Activated T-helper 1 cell treated with anti-CD3 and anti-CD28 coated beads, Interleukin-2, amount 50 U/mL, for 16 hours (primary cell): ENCODE measurements at places on chromosomes 3 and 15.

- DNase-seq, result no peak
Observed at GRCh38 chr15:27328186-27328585, 357.2 kb downstream of the GABRG3 start.

- DNase-seq, result no peak
Observed at GRCh38 chr3:77179762-77180161, 139.9 kb downstream of the ROBO2 start.

DNA sequence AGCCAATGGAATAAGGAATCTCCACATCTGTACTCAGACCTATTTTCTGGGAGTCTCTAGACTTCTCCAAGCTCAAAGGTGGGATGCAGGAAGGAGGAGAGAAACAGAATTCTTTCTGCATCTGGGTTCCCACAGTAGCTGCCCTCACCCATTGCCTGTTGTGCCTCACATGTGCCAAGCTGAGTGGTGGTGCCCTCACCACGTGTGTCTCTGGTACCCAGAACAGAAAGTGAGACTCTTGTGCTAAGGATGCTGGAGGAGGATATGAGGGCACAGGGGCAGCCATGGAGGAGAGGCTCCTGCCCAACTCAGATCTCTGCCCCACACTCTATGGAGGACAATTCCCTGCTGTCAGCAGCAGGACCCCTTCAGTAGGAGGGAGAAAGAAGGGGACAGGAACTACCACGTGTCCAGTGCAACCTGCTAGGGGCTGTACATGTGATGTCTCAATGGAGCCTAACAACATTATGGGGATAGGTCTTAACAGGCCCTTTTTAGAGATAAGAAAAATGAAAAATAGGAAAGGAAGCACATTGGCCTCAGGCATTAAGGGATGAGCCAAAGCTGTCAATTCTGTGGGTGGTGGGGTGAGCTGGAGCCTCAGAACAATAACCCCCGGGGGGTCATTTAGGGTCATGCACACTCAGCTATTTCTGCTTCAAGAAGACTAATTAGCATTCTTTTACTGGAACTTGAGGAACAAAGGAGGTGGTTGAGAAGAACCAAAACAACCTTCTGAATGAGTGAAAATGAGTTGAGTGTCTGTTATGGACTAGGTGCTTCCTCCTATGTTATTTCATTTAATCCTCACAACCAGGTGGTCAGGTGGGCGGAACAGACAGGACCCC is 16.3 kb upstream of the NOX5 start:
- DNase-seq, result no peak

GRCh38 chr15:80530737-80531365 is 126.7 kb downstream of the ARNT2 start:
- no peak for DNase-seq

GRCh38 chr15:99981191-99981647 is 248.0 kb upstream of the LYSMD4 start:
- no peak for DNase-seq

- DNase-seq, result no peak
Observed at GRCh38 chr3:44965165-44965564, 10.8 kb downstream of the ZDHHC3 start.

DNA sequence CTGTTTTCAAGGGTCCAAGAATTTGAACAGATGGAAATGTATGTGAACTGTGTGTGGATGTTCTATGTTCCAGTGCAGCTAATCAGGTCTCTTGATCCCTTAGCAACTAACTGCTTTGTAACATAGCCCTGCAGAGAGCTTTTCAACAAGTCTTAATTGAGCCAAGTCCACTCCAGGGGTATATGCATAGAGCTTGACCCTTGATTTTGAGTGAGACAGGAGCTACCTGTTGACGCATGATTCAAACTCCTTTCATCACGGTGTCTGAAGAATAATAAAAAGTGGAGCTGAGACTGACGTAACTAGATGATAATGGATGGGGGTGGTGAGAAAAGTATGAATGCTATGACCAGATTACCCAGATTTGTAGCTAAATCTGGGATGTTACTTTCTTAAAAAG is 93.3 kb upstream of the CCDC54 start:
- DNase-seq, result no peak

DNA sequence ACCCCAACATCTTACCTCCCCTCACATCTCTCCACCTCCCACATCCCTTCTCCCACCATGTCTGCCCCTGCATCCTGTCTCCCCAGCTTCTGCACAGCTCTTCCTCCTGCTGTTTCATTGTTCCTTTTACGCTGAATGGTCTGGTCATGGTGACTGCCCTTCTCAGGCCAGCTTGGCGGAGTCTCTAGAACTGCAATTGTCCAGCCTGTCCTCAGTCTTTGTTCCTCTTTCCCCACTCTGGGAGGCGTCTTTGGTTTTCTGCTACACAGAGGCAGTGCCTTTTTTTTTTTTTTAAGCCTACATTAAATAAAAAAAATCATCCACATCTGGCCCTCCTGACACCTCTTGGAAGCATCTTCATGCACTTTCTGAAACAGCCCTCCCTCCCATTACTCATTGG is 49.1 kb upstream of the SEC22A start:
- no peak for DNase-seq

- DNase-seq, result no peak
Observed at GRCh38 chr15:54064365-54064764, 86.1 kb downstream of the UNC13C start.

DNA sequence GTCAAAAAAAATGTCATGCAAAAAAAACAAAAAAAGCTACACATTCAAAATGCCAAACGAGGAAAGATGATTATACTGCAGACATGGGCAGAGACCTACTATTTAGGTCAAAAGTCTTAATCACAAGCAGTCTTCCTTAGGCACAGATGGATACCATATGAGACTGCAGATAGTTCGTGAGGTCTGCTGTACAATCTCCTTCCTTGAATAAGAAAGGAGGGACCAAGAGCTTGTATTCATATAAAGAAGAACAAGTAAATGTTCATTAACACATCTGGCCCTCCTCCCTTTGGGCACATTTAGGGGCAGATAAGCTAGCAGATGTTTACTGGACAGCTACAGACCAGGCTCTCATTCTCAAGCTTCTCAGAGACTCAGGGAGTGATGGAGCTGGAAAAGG is 45.3 kb downstream of the ANXA2 start:
- DNase-seq, result no peak

GRCh38 chr3:122679882-122680474 is 661 bp upstream of the PARP14 start:
- no peak for DNase-seq

DNA sequence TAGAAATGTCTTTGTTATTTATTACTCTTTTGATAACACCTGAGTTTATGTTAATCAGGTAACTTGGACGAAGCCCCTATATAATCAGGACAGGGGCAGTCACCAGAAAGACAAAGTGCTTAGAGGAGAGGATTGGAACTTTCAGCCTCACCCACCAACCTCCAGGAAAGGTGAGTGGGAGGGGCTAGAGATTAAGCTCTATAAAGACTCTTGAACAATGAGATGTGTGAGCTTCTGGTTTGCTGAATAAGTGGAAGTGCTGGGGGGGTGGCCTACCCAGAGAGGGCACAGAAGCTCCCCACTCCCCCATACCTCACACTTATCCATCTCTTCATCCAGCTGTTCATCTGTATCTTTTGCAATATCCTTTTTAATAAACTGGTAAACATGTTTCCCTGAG is 73.9 kb downstream of the TTBK2 start:
- DNase-seq, result no peak

- DNase-seq, result no peak
Observed at GRCh38 chr3:37041546-37042195, 48.4 kb downstream of the MLH1 start.

GRCh38 chr3:137032465-137033120 is 74.8 kb downstream of the IL20RB start:
- DNase-seq, result peak; percentile 48

DNA sequence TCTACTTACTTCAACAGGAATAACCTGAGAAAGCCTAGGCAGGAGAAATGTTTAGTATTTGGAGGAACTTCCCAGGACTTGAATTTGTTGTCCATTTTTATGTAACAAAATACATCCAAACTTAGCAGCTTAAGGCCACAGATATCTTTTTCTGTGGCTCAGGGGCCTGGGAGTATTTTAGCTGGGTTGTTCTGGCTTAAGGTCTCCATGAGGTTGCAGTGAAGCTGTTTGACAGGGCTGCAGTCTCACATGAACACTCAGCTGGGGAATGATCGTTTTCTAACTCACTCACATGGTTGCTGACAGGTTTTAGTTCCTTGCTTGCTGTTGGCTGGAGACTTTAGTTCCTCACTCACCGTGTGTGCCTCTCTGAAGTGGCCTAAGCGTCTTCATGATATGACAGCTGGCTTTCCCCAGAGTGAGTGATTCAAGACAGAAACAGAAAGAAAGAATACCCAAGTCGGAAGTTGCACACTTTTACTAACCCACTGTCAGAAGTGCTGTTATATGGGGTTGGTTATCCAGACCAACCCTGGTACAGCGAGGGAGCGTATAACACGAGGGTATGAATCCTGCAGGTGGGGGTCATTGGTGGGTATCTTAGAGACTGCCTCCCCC is 229.7 kb upstream of the TBL1XR1 start:
- peak; percentile 11 for DNase-seq

DNA sequence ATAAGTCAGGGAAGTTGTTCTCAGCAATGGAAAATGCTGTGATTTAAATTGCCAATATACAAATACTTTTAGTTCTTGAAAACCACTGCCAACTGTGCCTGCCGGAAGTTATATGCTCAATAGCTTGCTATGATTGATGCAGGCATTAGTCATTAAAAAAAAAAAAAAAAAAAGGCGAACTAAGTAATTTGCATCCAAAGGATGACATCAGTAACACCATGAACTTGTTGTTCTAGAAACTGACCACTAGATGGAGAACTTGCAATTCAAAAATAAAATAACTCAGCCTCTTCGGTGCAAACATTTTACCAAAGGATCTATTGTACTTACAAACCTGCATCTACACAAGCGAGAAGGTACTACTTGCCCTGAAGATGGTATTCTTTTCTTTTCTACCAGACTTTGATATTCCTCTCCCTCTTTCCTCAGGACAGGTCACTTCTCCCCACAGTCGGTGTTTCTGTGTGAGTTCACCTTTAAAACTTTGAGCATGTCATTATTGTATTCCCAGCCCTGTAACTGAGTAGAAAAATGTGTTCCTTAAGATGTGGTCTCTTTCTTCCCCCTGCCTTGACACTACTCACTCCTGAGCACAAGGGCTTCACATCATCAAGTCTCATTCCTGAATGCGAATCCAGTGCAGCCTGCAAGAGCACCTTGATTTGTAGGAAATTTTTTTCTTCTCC is 115.0 kb upstream of the VEPH1 start:
- DNase-seq, result no peak

DNA sequence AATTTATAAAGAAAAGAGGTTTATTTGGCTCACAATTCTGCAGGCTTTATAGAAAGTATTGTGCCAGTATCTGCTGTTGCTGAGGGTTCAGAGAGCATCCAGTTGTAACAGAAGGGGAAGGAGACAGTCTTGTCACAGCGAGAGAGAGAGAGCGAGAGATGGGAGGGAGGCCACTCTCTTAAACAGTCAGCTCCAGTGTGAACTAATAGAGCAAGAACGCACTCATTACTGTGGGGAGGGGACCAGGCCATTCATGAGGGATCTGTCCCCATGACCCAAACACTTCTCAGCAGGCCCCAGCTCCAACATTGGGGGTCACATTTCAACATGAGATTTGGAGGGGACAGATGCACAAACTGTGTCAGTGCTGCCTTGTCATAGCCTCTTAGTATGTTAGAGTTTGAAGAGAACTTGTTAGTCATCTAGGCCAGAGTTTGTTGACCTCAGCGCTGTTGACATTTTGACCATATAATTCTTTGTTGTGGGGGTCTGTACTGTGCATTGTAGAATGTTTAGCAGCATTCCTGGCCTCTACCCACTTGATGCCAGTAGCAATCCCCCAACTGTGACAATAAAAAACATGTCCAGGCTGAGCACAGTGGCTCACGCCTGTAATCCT is 15.3 kb downstream of the STARD9 start:
- no peak for DNase-seq

DNA sequence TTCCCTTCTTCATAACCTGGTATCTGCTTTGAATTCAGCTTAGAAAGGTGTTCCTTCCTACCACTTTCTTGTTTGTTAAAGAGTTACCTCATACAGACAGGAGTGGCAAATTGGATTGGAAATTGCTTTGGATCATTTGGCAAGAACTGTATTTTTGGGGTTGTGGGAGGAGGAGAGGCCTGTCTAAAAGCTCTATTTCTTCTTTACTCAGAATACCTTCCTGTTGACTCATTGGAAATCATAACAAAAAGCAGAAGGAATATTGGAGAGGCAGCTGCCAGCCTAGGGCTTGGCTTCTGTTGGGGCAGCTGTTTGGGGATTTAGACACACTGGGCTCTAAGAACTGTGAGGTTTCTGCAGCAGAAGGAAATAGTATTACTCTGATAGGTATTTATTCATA is 14.2 kb downstream of the IQGAP1 start:
- no peak for DNase-seq

DNA sequence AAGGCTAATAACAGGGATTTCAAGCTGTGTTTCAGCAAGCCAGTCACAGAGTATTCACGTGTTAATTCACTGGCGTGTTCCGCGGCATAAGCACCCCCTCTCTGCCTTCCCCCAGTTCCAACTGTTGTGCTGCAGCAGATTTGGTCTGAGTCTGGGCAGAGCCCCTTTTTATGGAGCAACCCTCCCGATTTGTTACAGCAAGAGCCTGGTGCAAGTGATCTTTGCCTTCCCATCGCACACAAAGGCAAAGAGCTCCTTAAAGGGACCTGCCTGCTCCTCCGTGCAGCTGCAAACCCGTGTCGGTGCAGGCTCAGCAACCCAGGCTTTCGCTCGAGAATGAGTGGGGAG is 170.5 kb downstream of the KCNAB1 start:
- no peak for DNase-seq

GRCh38 chr3:112761062-112761638 is 85.5 kb downstream of the CD200R1L start:
- DNase-seq, result no peak

- no peak for DNase-seq
Observed at GRCh38 chr15:59622289-59622688, 10.7 kb downstream of the GCNT3 start.

- DNase-seq, result no peak
Observed at GRCh38 chr3:32224016-32224516, 14.4 kb upstream of the CMTM8 start.

DNA sequence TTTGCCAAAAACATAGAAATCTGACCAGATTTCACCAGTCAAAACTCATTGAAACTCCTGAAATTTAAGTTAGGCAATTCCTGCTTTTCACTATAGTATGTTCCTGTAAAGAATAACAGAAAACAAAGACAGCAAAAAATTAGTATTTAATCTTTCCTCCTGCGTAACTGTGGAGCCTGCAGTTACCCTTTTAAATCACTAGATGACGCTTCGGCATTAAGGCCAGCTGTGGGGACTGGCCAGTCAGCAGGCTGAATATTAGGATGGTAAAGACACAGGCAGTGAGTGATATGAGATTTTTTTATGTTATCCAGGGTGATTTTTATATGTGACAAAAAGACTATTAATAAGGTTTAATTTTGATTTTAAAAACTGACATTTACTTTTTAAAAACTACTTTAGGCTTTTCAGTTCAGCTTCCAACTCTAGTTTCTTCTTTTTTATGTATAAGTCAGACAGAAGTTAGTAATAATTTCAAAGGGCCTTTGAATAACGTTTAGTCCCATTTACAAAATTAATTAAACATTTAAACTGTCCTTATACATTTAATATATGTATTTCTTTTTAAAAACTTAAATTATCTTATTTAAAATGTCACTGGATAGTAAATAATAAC is 165.1 kb downstream of the PPM1L start:
- DNase-seq, result no peak
